ENCODE measurements at places on chromosomes 12 and 14. TPM values are rescaled to one million over a fixed set of nuclear protein-coding genes. Genes with fewer than 3 reads are reported as not detected.

DNA sequence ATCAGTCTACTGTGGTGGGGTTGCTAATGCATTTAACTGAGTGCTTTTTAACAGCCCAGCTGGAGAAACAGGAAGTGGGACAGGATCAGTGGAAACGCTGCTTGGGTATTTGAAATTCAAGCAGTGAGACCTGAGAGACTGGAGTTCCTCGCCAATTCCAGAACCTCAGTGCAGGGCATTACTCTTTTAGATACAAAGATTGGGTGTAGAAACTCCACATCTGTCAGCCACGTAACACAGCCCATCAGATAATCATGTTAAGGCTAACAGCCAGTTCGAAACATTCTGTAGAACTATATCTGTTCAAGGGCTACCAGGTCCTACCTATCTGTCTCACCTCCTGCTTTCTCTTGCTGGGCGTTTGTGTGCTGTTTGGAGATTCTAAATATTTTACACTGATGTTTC is 45.5 kb downstream of the RAD52 start:
- no peak for DNase-seq

- peak; percentile 22 for DNase-seq
Measured at GRCh38 chr12:8078398-8078797, 3.7 kb upstream of the NECAP1 start.

DNA sequence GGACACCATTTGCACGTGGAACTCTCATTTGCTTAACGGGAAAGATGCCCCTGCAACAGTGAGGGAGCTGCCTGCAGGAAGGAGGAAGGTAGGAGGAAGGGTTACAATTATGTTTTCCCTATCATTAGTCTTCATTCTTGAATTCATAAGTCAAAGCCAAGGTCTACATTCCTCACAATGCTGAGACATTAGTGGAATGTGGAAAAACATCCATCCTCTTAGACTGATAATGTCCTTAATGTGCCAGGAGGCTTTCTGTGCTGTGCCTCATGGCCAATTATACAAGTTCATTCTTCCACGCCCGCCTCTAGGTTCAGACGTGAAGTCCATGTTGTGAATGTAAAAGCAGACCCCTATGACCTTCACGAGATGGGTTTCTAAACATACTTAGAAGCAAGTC is 1212.4 kb upstream of the TMEM132C start:
- DNase-seq = no peak

GRCh38 chr14:68111097-68111852 is 291.7 kb downstream of the RAD51B start:
- DNase-seq = no peak

DNA sequence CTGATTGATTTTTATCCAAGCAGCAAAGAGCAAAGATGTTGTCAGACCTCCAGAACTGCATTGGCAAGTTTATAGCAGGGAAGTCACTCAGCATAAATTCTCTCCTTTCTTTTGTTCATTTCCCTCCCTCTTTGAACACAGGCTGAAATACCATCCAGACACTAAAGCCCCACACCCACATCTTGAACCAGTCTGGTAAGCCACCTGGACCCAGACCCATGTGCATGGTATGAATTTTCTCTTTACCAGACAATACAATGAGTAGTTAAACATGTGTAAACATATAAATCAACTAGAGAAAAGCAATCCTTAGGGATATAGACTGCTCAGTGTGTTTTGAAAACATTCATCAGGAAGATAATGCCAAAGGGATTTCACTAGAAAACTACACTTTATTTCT is 488.3 kb upstream of the FLRT2 start:
- DNase-seq = no peak

DNA sequence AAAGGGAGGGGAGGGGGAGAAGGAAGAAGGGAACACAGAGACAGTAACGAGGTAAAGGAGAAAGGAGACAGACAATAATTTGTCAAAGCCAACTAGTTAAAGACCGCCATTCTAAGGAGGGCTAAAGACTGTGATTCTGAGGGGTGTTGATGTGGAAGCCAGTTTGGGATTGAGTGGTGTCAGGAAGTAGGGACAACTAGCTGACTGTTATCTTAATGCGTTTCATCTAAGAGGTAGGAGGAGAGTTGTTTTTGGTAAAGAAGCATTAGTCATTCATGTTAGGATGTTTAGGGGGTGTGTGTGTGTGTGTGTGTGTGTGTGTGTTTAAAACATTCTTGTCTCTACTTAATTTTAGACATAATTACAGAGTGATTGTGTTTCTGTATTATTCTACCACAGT is 95.0 kb downstream of the INSM2 start:
- DNase-seq = no peak

GNB3 gene
- 2.3 TPM for total RNA-seq

GRCh38 chr14:104014764-104015163 is 70.7 kb upstream of the ASPG start:
- no peak for DNase-seq
